CD4-positive, alpha-beta T cell (primary cell): ENCODE measurements at places on chromosomes 11 and 22.

- no peak for DNase-seq
Observed at GRCh38 chr11:1389932-1390568, at the start of gene BRSK2. BRSK2 (plus strand) TSS chr11:1389934; CDS start chr11:1390285, 351 bp downstream.

DNA sequence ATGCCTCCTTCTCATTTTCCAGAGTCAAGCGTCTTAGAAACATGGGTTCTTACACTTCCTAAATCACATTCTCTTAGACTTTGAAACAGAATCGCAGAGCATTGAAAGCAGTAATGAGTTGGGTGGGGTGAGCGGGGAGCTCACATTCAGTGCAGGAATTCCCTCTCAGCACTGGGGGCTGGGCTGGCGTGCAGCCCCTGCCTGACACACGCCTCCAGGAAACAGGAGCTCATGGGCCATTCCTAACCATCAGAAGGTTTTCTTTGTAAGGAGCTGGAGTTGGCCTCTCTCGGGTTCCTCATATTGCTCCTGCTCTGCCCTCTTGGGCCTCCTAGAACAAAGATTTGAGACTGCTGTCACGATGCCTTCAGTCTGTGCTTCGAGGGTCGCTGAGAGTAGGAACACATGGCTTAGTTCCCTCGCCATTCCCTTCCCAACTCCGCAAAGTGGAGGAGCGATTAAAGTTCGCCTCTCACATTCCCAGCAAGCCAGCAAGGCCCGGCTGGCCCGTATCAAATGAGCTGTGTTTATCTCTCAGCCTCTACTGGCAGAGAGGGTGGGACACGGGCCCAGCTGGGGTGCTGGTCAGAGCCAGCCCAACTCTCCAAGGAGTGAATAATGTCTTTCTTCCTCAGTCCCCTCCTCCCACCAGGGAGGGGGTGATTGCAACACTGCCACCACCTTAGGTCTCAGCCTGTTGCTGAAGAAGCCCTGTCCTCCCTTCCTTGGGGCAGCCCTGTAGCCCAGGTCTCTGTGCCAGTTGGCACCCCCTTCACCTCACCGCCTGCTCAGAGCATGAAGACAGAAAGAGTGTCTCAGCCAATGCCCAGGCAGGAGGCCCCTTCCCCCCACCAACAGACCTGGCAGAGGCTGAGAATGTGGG is 10.4 kb downstream of the CHRDL2 start:
- no peak for DNase-seq

GRCh38 chr22:35016909-35017308 is 49.0 kb upstream of the ISX start:
- DNase-seq = no peak

- DNase-seq = no peak
Observed at GRCh38 chr11:130469181-130469580, 20.7 kb downstream of the ADAMTS15 start.

DNA sequence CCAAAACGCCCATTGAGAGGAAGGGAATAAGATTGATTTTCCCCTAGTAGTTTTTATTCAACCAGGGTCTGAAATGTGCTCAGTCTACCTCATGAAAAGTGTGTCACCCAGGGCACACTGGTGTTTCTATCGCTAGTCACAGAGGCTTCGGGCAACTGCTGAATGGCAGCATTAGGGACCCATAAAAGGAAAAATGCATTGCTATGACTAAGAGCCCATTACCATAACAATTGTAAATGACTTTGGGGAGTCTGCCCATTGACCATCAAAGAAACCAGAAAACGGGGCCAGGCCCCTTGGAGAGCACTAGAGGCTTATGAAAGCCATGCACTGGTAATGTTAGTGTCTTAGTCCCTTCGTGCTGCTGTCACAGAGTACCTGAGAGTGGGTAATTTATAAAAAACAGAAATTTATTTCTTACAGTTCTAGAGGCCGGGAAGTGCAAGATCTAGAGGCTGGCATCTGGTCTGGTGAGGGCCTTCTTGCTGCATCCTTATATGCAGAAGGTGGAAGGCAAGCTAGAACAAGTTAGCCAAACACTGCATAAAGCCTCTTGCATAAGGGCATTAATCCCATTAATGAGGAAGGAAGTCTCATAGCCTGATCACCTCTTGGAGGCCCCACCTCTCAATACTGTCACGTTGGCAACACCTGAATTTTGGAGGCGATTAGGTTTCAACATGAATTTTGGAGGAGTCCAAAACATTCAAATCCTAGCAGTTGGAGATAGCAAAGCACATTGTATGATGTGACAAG is 306.7 kb downstream of the ST3GAL4 start:
- no peak for DNase-seq

DNA sequence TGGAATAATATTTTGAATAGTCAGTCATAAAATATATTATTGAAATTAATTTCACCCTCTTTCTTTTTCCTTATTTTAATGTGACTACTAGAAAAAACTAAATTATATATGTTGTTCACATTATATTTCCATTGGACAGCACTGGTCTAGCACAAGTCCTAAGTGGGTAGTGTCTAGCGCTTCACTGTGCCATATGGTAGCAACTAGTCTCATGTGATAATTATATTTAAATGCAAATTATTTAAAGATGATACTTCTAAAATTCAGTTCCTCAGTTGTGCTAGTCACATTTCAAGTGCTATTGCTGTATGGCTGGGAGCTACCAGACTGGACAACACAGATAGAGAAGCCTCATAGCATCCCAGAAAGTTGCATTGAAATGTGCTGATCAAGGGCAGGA is 19.1 kb upstream of the LDLRAD3 start:
- DNase-seq = no peak

GRCh38 chr11:70065318-70066135 is 12.6 kb upstream of the ANO1 start:
- no peak for DNase-seq

- no peak for DNase-seq
Observed at GRCh38 chr11:134350381-134350780, 18.6 kb downstream of the GLB1L2 start.

- no peak for DNase-seq
Observed at GRCh38 chr22:30078320-30079311, 1.6 kb upstream of the HORMAD2 start.

DNA sequence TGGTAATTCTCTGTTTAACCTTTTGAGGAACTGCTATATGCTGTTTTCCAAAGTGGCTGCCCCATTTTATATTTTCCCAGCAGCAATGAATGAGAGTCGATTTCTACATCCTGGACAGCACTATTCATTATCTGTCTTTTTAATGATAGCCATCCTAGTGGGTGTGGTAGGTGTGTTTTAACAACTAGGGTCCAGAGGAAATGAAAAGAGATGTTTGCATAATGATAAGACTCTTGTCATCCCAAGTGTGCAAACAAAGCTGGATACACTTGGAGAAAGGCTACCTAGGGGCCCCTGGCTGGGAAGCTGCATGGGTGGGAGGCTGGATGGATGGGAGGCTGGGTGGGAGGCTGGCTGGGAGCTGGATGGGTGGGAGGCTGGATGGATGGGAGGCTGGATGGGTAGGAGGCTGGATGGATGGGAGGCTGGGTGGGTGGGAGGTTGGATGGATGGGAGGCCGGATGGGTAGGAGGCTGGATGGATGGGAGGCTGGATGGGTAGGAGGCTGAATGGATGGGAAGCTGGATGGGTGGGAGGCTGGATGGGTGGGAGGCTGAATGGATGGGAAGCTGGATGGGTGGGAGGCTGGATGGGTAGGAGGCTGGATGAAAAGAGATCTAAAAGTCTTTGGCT is 158.0 kb downstream of the DSCAML1 start:
- DNase-seq = no peak

DNA sequence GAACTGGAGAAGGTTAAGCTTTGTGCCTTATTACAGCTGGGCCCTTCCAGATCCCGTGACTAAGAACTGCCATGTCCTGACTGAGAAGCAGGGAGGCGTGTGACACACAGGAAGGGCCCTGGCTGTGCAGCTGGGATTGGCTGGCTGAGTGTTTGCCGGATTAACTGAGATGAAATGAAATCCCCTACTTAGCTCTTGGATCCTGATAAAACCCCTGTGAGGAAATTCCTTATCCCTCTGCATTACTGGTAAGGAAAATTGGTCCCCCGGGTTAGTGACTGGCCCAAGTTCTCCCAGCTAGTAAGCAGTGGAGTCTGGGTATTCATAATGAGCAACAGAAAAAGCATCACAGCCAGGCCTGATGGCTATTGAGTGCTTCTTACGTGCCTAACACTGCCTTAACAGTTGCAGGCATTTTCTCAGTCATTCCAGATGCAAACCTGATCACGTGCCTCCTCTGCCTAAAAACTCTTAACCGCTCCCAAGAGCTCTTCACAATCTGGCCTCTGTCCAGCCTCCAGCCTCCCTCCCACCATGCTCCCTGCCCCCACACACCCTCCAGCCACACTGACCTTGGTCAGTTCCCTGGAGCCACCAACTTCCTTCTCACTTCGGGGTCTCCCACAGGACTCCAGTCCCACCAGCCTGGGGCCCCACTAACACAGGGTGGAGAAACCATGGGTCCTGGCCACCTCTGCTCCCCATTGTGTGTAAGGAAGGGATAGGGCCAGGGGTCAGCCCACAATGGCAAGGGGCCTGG is 37.8 kb downstream of the ARRB1 start:
- no peak for DNase-seq

GRCh38 chr11:93528757-93529645 is 14.2 kb downstream of the SMCO4 start:
- DNase-seq = no peak

GRCh38 chr11:13009921-13010748 is 1.0 kb downstream of the RASSF10 start:
- DNase-seq = no peak

DNA sequence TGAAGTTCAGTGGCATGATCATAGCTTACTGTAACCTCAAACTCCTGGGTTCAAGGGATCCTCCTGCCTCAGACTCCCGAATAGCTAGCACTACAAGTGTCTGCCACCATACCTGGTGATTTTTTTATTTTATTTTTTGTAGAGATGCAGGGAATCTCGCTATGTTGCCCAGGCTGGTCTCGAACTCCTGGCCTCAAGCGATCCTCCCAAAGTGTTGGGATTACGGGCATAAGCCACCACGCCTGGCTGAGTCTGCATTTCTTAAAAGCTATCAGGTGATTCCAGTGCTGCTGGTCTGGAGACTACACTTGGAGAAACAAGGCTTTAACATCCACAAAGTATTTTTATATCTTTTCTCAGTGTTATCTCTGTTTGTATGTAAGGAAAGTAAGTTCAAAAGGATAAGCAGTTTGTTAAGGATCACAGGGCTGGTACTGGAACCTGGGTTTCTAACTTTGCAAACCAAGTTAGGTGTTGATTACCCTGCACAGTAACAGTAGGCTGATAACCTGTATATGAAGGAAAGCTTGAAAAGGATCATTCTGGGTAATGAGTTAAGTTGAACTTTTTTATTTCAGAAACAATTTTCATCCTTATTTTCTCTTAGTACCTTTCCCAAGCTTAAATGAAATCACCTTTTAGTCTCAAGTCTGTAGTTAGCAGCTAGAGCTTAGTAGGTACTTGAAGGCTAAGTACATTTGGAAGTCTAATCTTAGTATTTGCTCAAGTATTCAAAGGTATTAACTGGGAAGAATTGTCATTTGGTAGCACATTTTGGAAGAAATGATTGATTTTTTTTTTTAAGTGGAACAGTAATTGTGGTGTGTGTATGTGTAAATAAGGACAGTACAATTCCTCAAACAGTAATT is 12.5 kb downstream of the ACER3 start:
- no peak for DNase-seq

DNA sequence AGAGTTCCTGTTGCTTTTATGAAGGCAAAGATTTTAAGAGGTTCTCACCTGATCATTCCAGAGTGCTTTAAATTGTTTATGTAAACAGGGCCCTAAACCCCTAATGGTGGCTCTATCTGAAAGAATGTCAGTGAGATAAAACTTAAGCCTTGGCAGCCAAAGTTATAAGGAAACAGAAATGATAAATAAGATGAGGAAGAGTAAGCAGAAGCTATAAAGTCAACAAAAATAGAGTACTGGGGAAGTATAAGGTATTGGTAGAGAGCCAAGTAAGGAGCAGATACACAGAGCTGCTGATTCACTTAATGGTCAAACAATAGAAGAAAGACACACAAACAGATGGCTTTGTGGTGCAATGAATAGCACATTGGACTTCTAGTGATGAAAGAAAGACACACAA is 37.9 kb downstream of the TMPRSS5 start:
- DNase-seq = no peak

DNA sequence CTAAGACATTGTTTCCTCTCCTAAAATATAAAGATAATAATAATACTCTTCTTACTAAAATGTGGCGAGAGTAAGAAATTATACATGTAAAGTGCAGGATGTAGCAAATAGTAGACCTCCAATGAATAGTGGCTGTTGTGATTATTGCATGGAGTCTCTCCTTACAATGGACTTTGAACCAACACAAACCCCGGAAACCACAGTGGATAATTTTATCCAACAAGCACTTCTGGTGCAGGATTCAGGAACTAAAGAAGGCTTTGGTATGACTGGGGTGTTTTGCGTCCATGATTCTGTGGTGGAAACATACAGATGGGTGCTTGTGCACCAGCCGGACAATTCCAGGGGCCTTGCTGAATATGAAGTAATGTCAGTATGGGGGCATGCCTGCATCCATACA is 146.4 kb upstream of the UBASH3B start:
- no peak for DNase-seq

- no peak for DNase-seq
Observed at GRCh38 chr22:32823024-32823730, 21.7 kb downstream of the TIMP3 start.

- no peak for DNase-seq
Observed at GRCh38 chr11:63535734-63536133, 874 bp upstream of the PLAAT4 start.

DNA sequence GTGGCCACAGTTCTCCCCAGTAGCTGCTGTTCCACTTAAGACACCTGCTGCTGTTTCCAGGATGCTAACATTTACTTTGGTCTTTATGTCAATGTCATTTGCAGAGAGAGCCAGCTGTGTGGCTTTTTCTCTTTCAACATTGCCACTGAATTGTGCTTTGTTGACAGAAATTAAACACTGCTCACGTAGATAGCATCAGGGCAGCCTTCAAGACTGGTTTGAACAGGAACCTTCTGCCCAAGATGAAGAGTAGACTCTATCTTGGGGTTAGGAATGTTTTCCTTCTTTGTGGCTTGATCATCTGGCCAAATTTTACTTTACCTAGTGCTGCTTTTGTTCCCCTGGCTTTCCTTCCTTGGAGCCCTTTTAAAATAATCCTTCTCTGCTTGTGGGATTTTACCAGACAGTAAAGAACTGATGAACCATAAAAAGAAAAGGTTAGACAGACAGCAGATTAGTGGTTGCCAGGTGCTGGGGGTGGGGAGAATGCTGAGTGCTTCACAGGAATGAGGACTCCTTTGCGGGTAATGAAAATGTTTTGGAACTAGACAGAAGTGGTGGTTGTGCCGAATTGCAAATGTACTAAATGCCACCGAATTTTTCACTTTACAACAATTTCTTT is 22.7 kb upstream of the XBP1 start:
- peak; percentile 58 for DNase-seq

- DNase-seq = no peak
Observed at GRCh38 chr11:61870541-61871031, 20.8 kb downstream of the FADS3 start.

DNA sequence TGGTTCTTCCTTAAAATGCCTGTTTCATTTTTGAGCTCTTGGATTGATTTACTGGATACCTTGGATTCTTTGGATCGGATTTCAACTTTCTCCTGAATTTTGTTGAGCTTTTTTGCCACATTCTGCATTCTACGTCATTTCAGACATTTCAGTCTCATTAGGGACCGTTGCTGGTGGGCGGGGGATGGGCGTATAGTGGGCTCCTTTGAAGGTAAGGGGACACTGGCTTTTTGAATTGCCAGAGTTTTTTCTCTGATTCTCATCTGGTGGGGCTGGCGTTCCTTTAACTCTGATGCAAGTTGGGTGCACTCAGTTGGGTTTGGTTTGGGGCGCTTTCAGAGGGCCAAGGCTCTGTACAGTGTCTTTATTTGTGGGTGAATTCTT is 216.5 kb downstream of the DYNC2H1 start:
- DNase-seq = no peak
